ENCODE measurements at places on chromosomes 3 and 15.

- no peak for DNase-seq
Measured at GRCh38 chr15:58463815-58464650, 32.2 kb downstream of the LIPC start.

DNA sequence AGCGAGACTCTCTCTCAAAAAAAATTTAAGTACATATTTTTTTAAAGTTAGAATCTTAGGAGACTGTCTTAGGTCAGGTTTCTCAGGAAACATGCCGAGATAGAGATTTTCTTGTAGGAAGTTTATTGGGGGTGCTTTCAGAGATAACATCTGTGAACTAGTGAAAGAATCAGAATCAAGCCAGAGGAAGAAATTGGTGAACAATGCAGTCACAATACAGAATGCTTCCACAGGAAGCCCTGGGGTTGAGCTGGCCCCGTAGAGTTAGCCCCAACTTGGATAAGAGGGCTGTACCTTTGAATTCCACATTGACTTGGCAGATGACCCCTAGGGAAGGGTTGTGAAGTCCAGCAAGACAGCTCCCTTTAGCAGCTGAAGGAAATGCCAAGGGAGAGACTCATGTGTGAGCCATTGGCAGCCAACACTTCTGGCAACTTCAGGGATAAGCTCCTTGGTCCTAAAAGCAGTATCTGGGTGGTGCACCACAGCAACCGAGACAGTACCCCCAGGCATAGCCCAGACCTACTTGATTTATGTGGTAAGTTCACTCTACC, 7.1 kb upstream of the PLCB2 start:
- no peak for DNase-seq

DNA sequence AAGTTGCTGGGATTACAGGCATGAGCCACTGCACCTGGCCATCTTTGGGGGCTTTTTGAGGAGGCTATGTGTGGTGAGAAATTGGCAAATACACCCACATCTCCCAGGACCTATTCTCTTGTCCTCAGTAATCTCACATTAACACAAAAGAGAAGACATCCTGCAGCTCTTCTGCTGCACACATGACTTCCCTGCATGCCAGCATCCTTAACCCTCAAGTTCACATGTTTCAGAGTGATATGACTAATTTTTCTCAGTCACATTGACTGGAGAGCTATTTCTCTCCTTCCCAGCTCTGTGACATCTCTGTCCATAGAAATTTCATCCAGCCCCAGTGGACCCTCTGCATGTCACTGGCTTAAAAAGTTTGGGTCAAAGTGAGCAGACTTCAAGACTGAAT, 1.9 kb upstream of the SKIC8 start:
- no peak for DNase-seq

DNA sequence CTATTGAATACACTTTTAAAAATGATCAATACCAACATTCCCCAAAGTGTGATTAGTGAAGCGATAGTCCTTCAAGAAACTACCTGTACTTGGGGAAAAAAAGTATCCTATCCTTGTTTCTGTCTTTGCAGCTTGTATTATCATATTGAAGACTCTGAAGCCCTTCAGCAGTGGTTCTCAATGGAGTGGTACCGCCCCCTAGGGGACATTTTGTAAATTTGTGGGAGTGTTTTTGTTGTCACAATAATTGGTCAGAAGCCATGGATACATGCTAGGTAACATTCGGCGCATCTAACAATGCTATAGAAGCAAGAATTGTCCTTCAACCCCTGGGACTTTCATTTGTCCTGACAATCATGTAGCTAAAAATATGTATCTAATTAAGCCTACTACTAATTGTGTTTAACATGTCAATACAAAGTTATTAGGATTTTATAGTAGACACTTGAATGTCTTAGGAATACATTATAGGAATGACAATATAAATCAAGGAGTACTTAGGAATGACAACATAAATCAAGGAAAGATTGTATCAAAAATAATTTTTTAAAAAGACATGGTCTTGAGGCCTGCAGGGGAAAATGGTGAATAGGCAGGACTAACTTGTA, 53.7 kb downstream of the NMD3 start:
- DNase-seq: no peak

DNA sequence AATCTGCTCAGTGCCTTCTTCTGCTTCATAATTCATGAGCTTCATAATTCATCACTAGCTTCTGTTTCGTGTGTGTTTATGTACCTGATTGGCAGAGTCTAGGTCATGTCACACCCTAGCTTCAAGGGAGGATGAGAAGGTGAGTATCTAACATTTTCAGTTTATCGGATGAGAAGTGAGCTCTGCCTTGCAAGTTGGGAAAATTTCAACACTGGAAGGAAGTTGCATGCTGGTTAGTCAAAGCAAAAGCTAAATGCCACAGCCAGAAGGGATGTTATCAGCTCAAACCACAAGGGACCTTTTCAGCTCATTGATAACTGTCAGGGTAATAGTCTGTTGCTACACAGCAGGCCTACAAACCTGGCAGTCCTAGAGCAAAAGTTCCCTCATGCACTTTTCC, 7.3 kb upstream of the TNFSF10 start:
- DNase-seq: no peak

GRCh38 chr3:20056725-20057611, 16.7 kb downstream of the KAT2B start:
- no peak for DNase-seq

DNA sequence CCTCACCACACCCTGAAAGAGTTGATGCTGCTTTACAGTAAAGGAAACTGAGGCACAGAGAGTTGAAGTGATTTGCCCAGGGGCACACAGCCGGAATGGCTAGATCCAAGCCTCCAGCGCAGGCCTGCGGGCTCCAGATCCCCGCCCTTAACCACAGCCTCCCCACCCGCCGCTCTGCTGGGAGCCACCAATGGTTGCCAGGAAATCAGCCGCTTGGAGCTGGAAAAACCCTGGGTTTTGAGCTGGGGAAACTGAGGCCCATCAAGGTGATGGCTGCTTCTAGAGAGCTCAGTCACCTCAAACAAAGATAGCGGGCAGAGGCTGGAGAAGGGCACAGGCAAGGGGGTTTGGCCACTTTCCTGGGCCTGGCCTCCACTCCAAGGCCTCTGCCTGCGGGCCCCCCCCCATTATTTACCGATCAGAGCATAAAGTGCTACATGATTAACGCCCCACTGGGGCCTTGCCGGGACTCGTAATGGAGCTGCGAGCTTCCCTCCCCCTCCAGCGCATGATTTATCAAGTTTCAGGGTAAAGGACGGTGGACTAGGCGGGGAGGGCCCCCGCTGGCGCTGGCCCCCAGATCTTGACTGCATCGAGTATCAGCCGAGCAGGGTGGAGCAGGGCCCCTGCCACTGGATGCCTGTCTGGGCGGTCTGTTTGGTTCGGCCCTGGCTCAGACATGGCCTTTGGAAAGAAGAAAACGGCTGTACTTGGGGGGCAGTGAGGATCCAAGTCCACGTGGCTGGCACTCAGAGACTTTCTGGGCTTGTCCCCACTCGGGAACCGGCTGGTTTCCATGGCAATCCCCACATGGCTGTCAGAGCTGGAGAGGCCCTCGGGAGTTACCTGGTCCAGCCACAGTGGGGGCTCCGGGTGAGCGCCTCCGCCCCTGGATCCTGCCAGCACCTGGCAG, 9.1 kb downstream of the PLXND1 start:
- DNase-seq: no peak

- DNase-seq: no peak
Measured at GRCh38 chr3:49471856-49472495, 1.9 kb downstream of the DAG1 start.

DNA sequence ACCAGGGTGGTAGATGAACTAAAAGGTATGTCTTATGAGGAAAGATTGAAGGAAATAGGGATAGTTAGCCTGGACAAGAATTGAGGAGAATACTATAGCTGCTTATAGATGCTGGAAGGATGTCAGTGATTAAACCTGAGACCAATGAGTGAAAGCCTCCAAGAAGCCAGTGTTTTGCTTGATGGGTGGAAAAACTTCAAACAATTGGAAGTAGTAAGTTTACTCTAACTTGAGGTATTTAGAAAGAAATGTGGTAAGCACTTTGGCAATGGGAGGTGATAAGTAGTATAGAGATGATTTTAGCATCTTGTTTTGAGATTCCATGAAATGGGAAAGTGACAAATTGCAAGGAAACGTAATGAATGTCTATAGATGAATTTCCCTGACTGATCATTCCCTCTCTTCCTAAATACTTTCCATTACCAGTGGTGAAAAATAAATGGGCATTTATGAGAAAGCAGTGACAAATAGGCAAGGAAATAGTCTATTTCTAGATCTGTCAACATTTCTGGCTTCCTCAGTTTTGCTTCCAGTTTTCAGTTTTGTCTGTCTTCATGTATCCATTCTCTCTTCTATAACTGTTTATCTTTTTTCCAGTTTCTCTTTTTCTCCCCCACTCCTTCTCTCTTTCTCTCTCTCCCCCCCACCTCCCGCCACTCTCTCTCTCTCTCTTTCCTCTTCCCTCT, 19.2 kb downstream of the SLC15A2 start:
- no peak for DNase-seq

GRCh38 chr3:110533089-110533488, 538.5 kb upstream of the NECTIN3 start:
- DNase-seq: no peak

DNA sequence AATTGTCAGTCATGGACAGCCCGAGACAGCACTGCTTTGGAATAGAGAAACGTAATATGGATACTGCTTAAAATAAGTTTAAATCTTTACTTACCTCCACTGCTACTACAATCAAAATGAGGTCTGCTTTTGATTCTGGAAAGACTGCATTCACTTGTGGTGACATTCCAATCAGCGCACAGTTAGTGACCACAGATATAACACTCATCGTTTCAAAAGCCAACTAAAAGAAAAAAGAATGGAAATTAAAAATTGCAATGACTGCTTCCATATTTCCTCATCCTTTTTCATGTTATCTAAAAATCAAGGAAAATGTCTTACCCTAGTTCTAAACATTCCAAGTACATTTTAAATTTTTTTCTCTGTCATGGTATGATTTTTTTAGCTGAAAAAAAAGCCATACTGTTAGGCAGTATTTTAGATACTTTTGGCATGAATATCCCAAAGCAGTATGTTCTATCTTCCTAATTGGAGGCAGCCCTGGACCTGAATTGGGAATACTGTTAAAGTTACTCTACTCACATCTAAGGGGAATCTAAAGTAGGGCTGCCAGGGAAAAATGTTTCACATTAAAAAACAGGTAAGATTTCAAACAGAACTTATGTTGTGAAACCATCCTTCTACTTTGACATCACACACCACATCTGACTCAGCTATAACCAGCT, 72.1 kb downstream of the ANO10 start:
- DNase-seq: no peak

- no peak for DNase-seq
Measured at GRCh38 chr15:39820050-39820602, 37.5 kb upstream of the FSIP1 start.

GRCh38 chr3:142723665-142723967, 218 bp upstream of the TRPC1 start:
- DNase-seq: no peak

DNA sequence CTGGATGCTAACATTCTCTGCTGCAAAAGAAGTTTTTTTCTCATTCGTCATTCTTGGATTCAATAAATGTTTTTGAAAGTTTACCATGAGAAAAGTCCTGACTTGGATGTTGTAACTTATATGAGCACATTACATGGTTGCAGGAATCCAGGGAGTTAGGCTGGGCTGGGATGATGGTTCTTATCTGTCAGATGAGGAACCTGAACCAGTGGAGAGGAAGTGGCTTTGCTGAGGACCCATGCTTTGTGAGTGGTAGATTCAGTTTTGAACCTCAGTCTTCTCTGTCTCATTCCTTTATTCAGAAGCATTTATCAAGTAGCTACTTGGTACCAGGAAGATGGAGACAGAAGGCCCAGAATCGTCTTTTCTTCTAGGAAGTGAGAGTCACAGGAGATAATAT, 3.7 kb upstream of the GASK1A start:
- no peak for DNase-seq

GRCh38 chr15:42289166-42289565, 15.9 kb upstream of the TMEM87A start:
- no peak for DNase-seq

GRCh38 chr3:37696661-37697060, 165.0 kb upstream of the CTDSPL start:
- no peak for DNase-seq

GRCh38 chr3:42067326-42067725, 23.8 kb upstream of the TRAK1 start:
- no peak for DNase-seq

DNA sequence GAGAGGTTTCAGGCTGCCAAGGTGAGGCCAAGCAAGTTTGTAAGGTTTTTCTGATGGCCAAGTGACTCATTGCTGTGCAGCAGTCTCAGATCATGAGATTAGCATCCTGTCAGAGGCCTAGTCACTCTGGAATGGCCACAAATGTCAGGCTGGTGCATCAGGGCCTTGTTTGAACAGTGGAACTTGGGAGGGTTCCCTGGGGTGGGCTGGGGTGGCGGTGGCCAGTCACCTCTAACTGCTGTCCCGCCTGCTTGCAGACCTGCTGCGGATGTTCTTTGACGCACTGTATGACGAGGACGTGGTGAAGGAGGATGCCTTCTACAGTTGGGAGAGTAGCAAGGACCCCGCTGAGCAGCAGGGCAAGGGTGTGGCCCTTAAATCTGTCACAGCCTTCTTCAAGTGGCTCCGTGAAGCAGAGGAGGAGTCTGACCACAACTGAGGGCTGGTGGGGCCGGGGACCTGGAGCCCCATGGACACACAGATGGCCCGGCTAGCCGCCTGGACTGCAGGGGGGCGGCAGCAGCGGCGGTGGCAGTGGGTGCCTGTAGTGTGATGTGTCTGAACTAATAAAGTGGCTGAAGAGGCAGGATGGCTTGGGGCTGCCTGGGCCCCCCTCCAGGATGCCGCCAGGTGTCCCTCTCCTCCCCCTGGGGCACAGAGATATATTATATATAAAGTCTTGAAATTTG, 2.8 kb upstream of the FAM131A start:
- no peak for DNase-seq

- DNase-seq: no peak
Measured at GRCh38 chr15:62880278-62880677, 162.3 kb upstream of the TPM1 start.

GRCh38 chr15:60414016-60414682, 16.4 kb upstream of the ANXA2 start:
- no peak for DNase-seq

DNA sequence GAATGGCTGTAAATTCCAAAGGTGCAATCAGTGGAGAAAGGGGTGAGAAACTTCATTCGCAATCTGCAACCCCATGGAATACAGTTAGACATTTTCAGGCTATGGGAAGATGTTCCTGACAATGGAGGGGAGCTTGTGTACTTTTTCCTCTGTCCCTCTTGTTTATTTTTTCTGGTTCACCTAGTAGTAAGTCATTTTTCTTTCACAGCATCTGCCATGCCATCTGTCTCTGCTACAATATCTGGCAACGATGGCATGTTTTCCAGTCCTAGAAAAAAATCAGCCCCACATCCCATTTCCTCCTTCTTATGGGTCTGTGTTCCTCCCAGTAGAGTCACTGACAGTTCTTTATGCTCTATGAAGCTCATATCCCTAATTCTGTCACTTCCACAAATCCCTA, 76.0 kb downstream of the SSR3 start:
- no peak for DNase-seq

All from progenitor cell of endocrine pancreas (in vitro differentiated cells).